ENCODE measurements at places on chromosomes 6 and 20.

DNA sequence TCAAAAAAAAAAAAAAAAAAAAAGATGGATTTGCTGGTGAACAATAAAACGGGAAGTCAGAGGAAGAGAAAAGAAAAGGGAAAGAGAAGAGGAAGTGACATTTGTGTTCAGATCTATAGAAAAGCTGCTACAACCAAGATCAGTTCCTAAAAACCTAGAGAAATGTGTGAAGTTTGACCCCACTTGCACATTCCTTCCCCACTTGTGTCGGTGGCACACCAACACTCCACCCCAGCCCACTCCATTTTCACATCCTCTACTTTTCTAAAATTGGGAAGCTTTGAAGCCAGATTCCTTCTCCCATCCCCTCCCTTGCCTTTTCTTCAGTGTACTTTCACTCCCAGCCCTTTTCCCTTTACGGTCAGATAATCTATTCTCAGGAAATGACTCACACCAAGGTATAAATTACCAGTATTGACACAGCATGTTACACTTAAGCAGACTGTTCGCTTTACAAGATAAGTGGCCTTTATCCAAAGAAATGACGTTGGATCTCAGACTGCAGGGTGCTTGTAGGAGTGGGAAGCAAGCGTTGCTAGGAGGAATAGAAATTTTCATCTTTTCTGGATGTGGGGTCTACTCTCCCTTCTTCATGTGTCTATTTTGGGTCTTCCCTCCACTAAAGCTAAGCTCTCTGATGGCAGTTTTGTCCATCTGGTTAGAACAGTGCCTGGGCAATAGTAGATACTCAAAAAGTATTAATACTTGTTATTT, 92.5 kb upstream of the ADGRF1 start:
- no peak for DNase-seq

GRCh38 chr6:16799279-16800193, 38.3 kb upstream of the ATXN1 start:
- no peak for DNase-seq

- peak; percentile 17 for DNase-seq
Measured at GRCh38 chr20:16803965-16804792, 56.0 kb downstream of the OTOR start.

DNA sequence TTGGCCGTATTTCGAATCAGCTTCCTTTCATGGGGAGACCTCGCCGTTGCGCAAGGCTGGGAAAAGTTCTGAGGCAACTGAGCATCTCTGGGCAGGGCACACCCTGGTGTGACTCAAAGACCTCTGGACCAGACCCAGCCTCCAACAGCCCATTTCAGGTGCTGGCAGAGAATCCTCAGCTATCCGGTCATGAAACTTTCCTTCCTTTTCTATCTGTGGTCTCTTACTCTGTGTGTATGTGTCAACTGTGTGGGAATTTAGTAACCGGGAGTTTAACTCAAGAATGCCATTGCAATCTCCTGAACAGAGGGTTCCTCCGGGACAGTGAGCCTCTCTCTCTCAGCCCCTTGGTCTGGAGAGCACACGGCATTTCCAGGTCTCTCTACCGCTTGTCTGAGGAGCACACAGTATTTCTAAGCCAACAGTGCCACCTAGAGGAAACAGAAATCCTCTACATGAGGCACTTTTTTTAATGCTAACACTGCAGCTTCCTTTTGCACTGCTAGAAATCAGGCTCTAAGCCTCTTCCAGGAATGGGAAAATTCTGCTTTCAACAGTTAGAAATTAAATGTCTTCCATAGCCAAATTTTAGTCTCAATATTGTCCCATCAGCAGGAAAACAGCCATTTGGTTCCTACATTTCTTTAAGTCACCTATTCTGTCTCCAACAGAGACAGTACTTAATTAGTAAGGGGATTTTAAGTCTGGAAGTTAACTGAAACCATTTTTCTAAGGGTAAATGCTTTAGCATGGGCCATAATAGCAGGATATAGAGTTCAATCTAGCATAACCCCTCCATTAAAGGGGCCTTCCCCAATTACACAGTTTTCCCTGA, 32.7 kb downstream of the PLN start:
- no peak for DNase-seq

- DNase-seq: no peak
Measured at GRCh38 chr6:134980846-134981245, 30.9 kb upstream of the ALDH8A1 start.

DNA sequence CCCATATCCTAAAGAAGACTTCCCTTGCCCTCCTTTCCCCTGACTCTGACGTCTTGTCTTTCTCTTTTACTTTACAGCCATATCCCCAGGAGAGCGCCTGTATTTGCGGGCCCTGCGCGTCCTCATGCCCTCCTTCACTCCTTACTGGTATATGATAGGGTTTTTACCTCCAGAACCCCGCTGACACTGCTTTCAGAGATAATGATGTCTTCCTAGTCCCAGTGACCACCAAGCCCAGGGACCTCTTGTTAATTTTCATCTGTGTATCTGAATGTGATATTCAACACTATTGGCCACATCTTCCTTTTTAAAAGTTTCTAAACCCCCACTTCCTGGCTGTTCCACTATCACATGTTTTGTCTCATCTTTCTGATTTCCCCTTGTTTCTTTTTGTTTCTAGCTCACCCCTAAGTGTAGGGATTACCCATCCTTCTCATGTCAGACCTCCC, 102.0 kb downstream of the HIVEP1 start:
- no peak for DNase-seq

DNA sequence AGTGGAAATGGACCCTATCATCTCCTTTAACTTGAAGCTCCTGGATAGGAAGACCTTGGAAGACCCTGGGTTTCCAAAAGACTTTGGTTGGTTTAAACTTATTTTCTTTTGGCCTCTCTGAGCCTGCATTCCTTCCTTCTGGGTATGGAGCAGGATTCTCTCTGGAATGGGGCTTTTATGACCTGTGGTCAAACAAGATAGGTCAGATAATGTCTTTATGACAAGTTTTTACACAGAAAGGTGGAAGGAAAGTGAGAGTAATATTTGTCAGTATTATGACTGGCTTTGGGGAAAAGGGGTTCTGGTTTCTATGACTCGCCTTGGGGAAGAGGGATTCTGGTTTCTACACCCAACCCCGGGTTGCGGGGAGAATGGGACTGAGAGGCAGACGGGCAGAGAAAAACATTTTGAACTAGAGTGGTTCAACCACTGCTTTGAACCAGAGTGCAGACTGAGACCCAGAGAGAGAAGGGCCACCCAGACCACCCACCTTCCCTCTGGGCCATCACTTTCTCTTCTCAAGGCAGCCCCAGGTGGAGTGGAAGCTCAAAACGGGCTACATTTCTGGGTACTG, 37.6 kb upstream of the KCNK5 start:
- no peak for DNase-seq

- DNase-seq: no peak
Measured at GRCh38 chr20:21272679-21273078, 30.5 kb upstream of the XRN2 start.

GRCh38 chr6:96947055-96947454, 22.5 kb downstream of the KLHL32 start:
- DNase-seq: no peak

- DNase-seq: no peak
Measured at GRCh38 chr20:9255171-9255570, 186.3 kb downstream of the PLCB4 start.

GRCh38 chr20:32672982-32673851, 524 bp downstream of the C20orf203 start:
- no peak for DNase-seq

- DNase-seq: no peak
Measured at GRCh38 chr6:42260972-42261371, 43.3 kb upstream of the MRPS10 start.

DNA sequence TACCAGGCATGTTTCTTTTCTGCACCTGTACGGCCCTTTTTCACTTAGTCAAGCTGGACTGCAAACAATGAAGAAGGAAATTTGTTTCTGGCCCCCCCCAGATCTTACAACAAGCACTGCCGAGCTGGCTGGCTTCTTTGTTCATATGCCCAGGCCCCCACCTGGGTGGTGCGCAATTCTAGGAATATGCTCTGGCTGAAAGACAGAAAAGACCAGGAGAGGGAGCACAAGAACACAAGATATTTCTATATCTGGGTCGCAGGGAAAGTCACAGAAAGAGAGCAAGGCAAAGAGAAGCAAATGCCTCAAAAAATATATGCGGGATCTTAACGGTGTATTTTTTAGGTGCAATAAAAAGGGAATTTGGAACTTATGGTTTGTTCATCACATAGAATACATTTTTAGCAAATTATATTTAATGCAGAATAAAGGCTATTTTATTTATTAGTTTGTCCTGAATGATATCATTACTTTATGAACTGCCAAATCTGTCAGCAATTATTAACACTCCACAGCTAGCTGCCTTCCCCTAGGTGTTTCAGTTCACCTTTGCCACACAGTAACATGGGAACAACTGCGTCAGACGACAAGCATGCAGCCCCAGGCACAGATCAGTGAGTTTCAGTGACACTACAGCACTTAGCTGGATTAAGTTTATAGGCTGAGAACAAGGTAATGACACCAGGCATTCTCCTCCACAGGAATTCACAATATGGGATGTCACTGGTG, 76.5 kb downstream of the GJA10 start:
- no peak for DNase-seq

DNA sequence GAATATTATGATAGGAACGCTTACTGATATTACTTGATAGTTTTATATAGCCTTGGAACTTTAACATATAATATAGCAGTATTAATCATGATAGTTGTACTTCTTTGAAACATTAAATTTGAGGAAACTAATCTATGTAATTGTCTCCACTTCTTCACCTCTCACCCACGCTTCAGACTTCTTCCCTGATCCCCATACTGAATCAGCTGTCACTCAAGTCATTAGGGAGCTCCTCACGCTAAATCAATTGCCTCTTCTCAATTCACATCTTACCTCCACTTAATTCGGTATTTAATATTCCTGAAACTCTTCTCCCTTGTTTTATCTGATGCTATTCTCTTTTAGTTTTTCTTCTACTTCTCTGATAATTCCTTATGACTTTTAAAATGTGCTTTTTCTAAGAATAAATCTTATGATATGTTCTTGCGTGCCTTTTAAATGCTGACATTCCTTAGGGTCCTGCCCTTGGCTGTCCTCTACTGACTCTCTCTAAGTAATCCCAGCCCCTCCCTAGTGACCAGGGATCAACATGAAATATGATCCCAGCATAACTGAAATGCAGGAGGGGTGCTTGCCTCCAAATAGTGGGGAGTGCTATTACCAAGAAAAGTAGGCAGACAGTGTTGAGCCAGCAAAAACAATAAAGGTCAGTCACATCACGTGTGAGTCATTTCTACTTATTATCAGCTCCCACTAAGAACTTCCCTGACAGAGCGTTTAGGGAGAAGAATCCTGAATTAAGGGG, 9.9 kb downstream of the ANKRD66 start:
- no peak for DNase-seq

GRCh38 chr6:146949425-146949824, 254.8 kb upstream of the STXBP5 start:
- no peak for DNase-seq

- DNase-seq: no peak
Measured at GRCh38 chr20:61480158-61480825, 228.2 kb downstream of the CDH4 start.

- DNase-seq: peak; percentile 59
Measured at GRCh38 chr20:49610691-49611538, 43.0 kb upstream of the PTGIS start.

GRCh38 chr20:21809961-21810523, 104.6 kb downstream of the PAX1 start:
- DNase-seq: no peak

DNA sequence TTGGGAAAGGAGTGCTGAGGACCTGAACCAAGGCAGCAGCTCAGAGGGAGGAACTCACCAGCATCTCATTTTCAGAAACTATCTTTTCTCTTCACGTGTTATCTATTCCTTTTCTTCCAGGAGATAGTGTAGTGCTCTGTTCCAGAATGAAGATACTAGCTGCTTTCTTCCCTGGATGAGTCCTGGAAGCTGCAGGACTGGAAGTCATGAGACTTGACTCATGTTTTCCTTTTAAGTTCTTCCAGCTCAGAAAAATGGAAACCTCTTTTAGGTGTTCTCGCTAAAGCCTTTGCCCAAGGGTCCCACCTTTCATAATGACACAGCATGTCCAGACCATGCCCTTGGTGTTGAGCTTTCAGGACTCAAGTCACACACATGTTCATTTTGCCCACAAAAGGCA, 106.7 kb downstream of the UNC5CL start:
- no peak for DNase-seq

DNA sequence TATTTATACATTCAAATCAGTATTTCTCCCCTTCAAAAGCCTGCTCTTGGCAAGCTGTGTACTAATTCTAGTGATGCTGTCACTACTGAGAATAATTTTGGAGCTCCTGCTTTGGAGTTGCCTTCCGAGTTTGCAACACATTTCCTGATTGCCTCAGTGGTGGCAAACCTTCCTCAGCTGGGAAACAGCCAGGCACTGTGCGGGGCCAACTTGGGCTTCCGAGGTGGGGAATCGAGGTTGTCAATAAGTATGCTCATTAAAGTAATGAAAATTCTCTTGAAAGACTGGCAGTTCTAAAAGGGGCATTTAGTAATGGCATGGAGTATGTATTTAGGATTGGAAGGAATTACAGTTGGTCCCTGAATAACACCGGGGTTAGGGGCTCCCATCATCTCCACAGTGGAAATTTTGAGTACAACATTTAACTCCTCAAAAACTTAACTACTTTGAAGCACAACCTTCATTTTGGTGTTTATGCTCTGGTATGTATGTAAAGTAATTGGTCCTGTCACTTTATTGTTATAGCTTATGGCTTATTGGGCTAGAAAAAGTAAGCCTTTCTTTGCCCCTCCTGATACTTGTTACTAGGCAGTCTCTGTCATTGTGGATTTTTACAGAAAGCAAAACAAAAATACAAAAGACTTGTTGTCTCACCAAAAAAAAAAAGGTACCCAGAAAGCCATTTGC, 2.7 kb downstream of the PAQR8 start:
- DNase-seq: no peak

GRCh38 chr6:19492636-19493405, 344.3 kb upstream of the ID4 start:
- DNase-seq: no peak
